ENCODE measurements at places on chromosomes 6 and 20. TPM values are rescaled to one million over a fixed set of nuclear protein-coding genes. Genes with fewer than 3 reads are reported as not detected.

DPPA5 gene
- total RNA-seq, result not detected

VGLL2 gene
- not detected for total RNA-seq

ZNF334 gene
- 1.3 TPM for total RNA-seq

DDO gene
- total RNA-seq, result 1.7 TPM

TFAP2C gene
- 1.8 TPM for total RNA-seq

ELOVL2 gene
- not detected for total RNA-seq

OVOL2 gene
- total RNA-seq, result not detected

TBP gene
- total RNA-seq, result 11.0 TPM

DSN1 gene
- 5.9 TPM for total RNA-seq

SEMG1 gene
- not detected for total RNA-seq

FAM162B gene
- total RNA-seq, result 0.30 TPM

GDAP1L1 gene
- total RNA-seq, result not detected

FOXC1 gene
- 0.59 TPM for total RNA-seq

BPIFB1 gene
- total RNA-seq, result not detected

PI16 gene
- total RNA-seq, result under 0.01 TPM

TRAPPC3L gene
- not detected for total RNA-seq

TSBP1 gene
- not detected for total RNA-seq

NKX2-2 gene
- total RNA-seq, result not detected

HDGFL1 gene
- total RNA-seq, result not detected

RBBP8NL gene
- not detected for total RNA-seq

SLC17A3 gene
- total RNA-seq, result not detected

ASIP gene
- not detected for total RNA-seq

CCN5 gene
- total RNA-seq, result 533 TPM

ERGIC3 gene
- 938 TPM for total RNA-seq

GGT7 gene
- 11.9 TPM for total RNA-seq

LHFPL5 gene
- not detected for total RNA-seq

GTSF1L gene
- total RNA-seq, result not detected

C6orf52 gene
- 0.38 TPM for total RNA-seq

OR10C1 gene
- total RNA-seq, result not detected

ARHGAP18 gene
- total RNA-seq, result 10.8 TPM

SIRPB1 gene
- 0.59 TPM for total RNA-seq
